Umbilical cord (tissue), 2 donors: ENCODE measurements at places on chromosomes 2 and 18. TPM values are rescaled to one million over a fixed set of nuclear protein-coding genes. Genes with fewer than 3 reads are reported as not detected.

Gene ITGB6
- 19.0 TPM for total RNA-seq

Gene TWSG1
- 149 TPM for total RNA-seq

Gene ZNF142
- 5.1 TPM for total RNA-seq

Gene STK25
- total RNA-seq = 119 TPM

Gene SLC11A1
- 32.5 TPM for total RNA-seq

Gene RTKN
- total RNA-seq = 17.3 TPM

Gene IL18RAP
- total RNA-seq = 5.5 TPM

DNA sequence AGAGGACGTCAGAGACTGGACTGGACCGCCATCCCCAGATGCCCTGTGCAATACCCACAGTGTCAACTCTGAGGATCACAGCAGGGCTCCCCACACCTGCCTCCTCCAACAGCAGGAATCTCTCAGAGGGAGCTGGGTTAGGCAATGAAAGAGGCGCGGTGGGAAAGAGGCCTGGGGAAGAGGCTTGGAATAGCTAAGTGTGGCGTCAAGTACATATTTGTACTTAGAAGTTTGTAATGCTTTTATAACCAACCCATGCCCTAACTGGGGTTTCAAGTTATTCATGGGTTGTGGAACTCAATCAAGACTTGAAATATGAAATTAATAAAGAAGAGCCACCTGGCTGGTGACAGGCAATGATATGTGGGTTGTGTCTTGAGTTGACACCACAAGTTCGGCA lies 28.7 kb downstream of the CYP26B1 start:
- DNase-seq = no peak

DNA sequence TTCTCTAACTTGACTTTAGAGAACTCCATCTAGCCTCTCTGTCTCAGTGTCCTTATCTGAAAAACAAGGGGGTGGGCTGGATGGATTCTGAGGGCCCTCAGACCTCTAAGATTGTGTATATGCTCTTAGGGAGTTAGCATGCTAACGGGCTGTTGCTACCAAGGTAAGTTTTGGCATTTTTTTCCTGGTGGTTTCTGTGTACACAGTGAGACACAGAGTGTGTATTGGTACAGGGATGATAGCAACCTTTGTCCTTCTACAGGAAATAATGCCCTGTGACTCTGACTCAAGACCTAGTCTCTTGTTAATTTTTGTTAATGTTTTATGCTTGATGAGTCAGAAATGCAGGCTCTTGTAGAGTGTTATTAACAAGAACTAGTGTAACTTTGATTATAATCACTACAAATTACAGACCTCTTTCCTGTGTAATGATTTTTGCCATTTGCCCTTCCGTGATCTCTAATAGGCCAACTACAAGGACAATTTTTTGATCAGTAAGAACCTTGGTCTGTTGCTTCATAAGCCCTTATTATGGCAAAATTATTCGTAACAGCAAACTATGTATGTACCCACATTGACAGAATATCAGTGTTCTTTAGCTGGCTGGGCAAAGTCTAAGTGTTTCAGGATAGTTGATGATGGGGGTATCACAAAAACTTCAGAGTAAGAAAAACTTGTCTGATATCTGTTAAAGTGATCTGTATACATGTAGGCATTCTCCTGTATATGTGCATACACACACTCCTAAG lies 89.7 kb downstream of the SPTBN1 start:
- no peak for DNase-seq

- no peak for DNase-seq
These were observed 767 bp downstream of the TPRKB start for GRCh38 chr2:73736378-73736777.

- DNase-seq = no peak
These were observed 60.7 kb downstream of the PAX3 start for GRCh38 chr2:222238072-222238471.

DNA sequence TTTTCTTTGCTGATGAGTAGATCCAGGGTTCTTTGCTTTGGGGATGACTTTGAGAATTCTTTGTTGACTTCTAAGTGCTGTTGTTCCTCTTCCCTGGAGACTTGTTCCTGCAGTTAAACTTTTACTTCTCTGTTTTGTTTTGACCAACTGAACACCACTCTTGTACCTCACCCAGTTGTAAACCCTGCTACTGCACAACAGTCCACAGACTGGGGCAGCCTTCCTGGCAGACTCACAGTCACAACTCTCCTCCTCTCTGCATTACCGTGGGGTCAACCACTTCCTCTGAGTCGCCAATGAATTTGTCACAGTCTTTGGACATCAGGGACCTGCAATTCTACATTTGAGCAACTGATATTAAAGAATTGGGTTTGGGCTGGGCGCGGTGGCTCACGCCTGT lies 3.8 kb upstream of the SLC8A1 start:
- DNase-seq = no peak

GRCh38 chr18:31702449-31702848 lies 18.1 kb upstream of the B4GALT6 start:
- no peak for DNase-seq

DNA sequence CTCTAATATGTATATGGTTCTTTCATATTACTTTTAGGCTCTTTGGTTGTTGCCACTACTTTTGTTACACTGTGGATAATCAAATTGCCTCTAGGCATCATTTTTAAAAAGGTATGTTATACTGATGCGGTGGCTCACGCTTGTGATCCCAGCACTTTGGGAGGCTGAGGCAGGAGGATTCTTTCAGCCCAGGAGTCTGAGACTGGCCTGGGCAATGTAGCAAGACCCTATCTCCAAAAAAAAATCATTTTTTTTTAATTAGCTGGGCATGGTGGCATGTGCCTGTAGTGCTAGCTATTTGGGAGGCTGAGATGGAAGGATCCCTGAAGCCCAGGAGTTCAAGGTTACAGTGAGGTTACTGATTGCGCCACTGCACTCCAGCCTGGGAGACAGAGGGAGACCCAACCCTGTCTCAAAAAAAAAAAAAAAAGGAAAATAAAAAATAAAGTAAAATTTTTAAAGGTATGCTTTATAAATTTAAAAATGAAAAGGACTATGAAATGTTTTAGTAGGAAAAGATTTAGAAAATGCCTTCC lies 48.1 kb upstream of the DYNC2LI1 start:
- DNase-seq = no peak

- no peak for DNase-seq
These were observed 131.5 kb downstream of the CCDC74A start for GRCh38 chr2:131659168-131659572.

DNA sequence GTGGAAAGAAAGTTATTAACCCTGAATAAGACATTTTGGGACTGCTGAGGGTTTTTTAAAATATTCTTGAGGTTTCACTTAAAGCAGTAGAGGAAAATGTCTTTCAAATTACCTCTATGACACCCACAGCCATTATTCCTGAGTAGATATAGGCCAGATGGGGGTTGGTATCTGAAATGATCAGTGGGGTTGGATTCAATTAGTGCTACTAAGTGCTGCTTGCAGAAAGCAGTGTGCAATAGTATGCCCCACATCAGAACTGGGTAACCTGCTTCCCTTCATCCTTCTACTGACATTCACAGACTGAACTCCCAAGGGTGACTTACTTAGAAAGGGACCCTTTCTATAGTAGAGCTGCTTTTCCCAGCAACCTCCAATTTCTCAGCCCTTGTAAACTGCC lies 7.3 kb upstream of the ETAA1 start:
- DNase-seq = no peak

DNA sequence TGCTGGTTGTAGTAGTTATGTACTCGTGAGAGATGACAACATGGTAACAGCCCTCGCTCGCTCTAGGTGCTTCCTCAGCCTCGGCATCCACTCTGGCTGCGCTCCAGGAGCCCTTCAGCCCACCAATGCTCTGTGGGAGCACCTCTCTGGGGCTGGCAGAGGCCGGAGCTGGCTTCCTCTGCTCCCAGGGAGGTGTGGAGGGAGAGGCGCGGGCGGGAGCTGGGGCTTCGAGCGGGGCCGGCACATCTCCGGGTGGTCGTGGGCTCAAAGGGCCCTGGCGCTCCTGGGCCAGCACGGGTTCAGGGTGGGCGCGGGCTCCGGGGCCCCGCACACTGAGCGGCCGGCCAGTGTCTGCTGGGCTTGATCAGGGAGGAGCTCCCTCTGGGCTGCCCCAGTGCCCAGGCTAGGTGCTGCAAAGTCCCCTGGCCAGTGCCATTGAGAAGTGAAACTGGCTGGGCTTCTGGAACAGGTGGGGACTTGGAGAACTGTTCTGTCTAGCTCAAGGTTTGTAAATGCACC lies 1012.1 kb downstream of the CNTNAP5 start:
- no peak for DNase-seq

DNA sequence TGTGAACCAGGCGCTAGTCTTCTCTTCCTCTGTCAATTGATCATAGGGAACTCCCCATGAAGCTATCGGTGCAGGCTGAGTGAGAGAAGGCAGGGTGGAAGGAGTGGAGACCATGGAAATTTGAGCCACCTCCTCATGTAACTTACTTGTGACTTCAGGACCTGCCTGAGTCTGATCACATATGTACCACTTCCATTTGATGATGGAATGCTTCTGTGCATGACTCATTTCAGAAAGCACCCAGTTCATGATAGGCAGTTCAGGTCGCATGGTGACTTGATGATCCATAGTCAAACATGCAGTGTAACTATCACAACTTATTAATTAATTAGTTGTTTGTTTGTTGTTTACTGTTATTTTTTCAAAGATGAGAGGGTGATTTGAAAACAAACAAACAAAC lies 1296.7 kb downstream of the SUCLG1 start:
- no peak for DNase-seq

DNA sequence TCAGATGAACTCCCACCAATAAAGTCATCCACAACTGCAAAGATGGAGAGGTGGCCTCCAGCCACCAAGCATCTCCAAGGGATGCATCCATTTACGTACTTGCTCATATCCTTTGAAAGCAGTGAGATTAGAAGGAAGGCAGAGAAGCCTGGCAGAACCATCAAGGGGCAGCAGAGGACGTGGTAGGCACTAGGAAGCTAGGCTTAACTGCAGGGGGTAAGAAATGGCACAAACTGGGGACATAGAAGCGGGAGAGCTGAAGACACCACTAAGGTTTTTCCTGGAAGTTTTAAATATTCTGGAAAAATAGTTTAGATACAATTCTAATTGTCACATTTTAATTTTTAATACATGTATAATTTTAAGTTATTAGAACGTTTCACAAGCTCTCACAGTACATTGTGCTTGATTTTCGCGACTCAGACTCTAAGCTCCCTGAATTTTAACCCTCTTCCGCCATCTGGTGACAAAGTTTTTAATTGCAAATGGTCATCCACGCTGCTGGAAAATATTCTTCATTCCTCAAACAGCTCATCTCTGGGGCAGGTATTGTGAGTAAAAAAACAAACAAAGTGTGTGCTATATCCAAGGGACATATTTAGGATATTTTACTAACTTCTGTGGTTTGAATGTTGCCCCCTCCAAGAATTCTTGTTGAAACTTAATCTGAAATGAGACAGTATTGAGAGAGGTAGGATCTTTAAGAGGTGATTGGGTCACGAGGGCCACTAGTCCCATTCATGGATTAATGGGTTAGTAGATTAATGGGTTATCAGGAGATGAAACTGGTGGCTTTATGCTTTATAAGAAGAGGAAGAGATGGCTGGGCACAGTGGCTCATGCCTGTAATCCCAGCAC lies 1.6 kb upstream of the PSTPIP2 start:
- peak; percentile 84 for DNase-seq

DNA sequence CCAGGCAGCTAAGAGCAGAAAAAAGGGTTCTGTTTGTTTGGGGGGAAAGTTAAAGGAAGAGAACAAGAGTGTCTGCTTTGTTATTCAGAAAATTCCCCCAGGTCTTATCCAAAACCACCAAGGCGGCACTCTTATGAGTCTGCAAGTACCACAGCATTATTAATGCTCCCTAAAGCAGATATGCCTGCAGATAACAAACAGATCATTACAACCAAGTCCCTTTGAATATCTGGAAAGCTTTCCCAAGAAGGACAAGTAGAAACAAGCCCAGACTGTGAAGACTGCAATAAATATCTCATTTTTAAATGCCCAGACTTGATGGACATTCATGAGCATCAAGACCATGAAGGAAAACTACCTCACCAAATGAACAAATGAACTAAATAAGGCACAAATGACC lies 278.6 kb upstream of the TMEFF2 start:
- DNase-seq = no peak

DNA sequence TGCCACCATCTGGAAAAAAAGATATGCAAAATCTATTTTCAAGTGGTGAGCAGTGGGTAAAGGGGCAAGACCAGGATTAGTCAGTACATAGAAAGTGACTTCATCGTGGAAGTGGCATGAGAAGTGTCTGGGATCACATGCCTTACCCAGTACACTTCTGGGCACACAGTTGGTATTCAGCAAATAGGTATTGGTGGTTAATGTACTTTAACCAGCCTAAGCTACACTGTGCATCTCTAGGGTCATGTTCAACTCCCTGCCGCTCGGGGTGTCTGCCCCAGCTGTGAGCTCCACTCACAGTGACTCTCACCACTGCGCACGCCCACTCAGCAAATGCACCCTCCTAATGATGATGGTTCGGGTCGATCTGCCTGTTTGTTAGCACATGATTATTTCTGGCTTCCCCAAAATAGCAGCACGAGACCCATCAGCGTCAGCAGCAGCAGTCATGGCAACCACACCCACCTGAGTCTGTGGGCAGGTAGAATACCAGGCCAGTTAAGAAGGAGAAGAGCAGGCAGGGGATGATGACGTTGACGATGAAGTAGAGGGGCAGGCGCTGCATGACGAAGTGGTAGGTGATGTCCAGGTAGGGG lies 11.1 kb downstream of the CHRNA1 start:
- no peak for DNase-seq

- peak; percentile 28 for DNase-seq
These were observed 13.4 kb upstream of the CELF4 start for GRCh38 chr18:37578886-37579513.

DNA sequence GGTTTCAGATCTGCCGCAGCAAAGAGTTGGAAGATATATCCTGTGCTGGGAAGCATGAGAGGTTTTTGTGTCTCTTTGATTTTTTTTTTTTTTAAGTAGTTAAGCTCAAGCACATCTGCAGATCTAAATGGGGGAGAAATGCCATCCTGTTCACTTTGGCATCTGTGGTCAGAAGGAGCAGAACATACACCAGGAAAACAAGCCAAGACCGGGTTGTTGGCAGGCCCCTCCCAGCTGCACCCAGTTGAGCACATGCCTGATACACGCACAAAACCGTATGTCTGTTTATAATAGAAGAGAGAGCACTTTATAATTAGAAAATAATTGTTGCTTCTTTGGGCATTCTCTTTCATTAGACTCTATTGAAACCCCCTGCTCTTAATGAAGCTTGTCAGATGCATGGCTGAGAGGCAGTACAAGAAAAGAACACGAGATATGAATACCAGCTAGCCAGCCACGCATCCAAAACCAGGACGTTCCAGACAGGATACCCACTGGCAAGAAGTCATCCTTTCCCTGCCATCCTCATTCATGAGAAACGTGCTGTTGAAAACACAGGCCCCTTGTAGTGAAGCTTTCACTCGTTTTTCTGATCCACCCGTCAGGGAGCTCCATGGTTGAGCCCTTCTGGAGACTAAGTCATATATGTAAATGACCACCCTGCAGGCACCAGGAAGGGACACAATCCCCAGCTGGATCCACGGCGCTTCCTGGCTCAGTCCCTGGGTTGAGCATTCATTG lies 152.2 kb downstream of the ALPK2 start:
- peak; percentile 36 for DNase-seq

- DNase-seq = no peak
These were observed 418.8 kb downstream of the NRXN1 start for GRCh38 chr2:50613161-50613560.
